Left ventricle myocardium inferior (tissue), 1 donor: ENCODE measurements at places on chromosomes 16 and 17. TPM values are rescaled to one million over a fixed set of nuclear protein-coding genes. Genes with fewer than 3 reads are reported as not detected.

DNA sequence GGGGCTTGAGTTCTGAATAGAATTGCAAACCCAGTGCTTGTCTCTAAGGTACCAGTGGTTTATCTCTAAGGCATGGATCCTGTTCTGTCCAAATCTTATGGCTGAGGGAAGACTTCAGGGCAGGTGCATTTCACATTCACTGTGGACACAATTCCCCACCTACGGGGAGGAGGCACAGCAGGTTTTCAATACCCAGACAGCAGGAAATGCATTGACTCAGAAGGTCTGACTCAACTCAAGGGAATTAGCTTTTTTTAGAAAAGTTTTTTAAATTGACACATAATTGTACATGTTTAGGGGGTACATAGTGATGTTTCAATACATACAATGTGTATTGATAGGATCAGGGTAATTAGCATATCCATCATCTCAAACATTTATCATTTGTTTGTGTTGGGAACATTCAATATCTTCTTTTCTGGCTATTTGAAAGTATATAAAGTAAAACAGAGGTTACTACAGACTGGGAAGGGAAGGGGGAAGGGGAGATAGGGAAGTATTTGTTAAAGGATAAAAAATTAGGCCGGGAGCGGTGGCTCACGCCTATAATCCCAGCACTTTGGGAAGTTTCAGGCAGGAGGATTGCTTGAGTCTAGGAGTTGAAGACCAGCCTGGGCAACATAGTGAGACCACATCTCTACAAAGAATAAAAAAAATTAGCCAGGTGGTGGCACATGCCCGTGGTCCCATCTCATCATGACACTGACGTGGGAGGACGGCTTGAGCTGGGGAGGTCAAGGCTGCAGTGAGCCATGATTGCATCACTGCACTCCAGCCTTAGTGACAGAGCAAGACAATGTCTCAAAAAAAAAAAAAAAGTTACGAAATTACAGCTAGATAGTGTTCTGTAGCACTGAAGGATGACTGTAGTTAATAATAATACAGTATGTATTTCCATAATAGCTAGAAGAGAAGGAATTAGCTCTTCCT lies 54.9 kb downstream of the RGS9 start:
- no peak for DNase-seq

DNA sequence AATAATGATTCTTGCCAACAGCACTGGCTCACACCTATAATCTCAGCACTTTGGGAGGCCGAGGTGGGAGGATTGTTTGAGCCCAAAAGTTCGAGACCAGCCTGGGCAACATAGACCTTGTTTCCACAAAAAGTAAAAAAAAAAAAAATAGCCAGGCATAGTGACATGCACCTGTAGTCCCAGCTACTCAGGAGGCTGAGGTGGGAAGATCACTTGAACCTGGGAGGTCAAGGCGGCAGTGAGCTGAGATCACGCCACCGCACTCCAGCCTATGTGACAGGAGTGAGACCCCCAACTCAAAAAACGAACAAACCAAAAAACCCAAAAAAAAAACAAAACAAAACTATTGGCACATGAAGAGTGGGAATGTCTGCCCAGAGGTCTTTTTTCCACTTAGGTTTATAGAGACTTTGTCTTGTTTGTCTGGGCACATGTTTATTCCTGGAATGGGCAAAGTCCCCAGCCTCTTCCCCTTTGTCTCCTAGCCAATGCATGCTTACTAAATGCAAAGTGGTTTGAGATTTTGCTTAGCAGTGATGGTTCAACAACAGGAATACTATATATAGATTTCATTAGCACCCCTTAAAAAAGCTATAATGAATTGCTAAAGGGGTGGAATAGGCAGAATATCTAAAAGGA lies 25.9 kb downstream of the NMT1 start:
- no peak for DNase-seq

The GPRC5B gene
- 82.3 TPM for total RNA-seq

DNA sequence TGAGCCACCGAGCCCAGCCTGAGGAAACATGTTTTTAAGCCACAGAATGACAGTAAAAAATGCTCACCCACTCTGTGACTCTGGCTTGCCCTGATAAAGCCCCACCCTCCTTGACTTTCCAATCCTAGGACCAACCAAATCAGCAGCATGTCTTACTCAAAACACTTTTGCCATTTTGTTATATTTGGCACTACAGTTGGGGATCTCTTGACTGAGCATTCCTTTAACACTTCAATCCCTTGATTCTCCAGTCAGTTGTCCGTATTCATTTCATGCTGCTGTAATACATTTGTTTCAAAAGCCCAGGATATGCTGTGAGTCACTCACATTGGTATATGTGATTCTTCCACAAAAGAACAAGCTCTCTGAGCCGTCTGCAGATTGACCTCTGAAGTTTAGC lies 8.2 kb downstream of the MYH3 start:
- DNase-seq, result no peak

- no peak for DNase-seq
These were observed 227.2 kb upstream of the MON1B start for GRCh38 chr16:76963614-76964315.
